ENCODE measurements at places on chromosomes 2 and 18. TPM values are rescaled to one million over a fixed set of nuclear protein-coding genes. Genes with fewer than 3 reads are reported as not detected.

The WNT6 gene
- not detected for total RNA-seq

The CFAP53 gene
- 0.14 TPM for total RNA-seq

The ASXL3 gene
- total RNA-seq: not detected

The TAF4B gene
- total RNA-seq: 23.0 TPM

The DUSP19 gene
- total RNA-seq: 1.2 TPM

The MAT2A gene
- 423 TPM for total RNA-seq

The SLC5A7 gene
- total RNA-seq: not detected

The ARHGEF4 gene
- 0.43 TPM for total RNA-seq

The ST8SIA5 gene
- not detected for total RNA-seq

The HJURP gene
- total RNA-seq: 5.8 TPM

The STPG4 gene
- not detected for total RNA-seq

The FHOD3 gene
- total RNA-seq: 0.13 TPM

The TM4SF20 gene
- total RNA-seq: not detected

The SERPINB2 gene
- 1.2 TPM for total RNA-seq

The ACTG2 gene
- total RNA-seq: 0.52 TPM

The RGPD8 gene
- total RNA-seq: 9.9 TPM

The ZNF396 gene
- total RNA-seq: 0.29 TPM

The IGFBP5 gene
- total RNA-seq: 1.8 TPM

The PER2 gene
- total RNA-seq: 25.4 TPM

The CIB4 gene
- total RNA-seq: not detected

The IL1B gene
- total RNA-seq: 0.42 TPM

The BUB1 gene
- total RNA-seq: 15.7 TPM

The CRACDL gene
- total RNA-seq: 0.10 TPM

The BOLA3 gene
- total RNA-seq: 103 TPM

The IL36RN gene
- 1.6 TPM for total RNA-seq

Data from activated T-cell treated with anti-CD3 and anti-CD28 coated beads, Interleukin-2, amount 50 U/mL, for 4 hours (primary cell).